ENCODE measurements at places on chromosomes 1 and 21.

DNA sequence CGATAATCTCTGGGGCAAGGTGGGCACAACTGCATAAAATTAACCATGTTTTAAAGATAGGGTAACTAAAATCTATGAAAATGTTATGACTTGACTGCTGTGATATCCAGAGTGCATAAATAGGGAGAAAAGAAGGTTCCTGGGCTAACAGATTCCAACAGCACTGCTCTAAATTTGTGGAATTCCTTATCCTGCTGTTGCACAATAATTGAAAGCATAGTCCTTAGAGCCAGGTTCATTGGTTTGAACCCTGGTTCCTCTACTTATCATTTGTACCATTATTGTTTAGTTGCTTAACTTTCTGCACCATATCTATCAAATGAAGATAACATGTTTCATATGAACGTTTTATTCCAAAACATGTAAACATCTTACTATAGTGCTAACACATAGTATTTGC, 219.0 kb downstream of the NUF2 start:
- DNase-seq, result no peak

- no peak for DNase-seq
These were observed 12.9 kb downstream of the PI4KB start for GRCh38 chr1:151314137-151314875.

- DNase-seq, result no peak
These were observed 3.1 kb downstream of the COQ8A start for GRCh38 chr1:226943156-226943555.

- DNase-seq, result no peak
These were observed 6.1 kb upstream of the SYTL1 start for GRCh38 chr1:27335506-27336422.

GRCh38 chr1:26038904-26039303, 7.0 kb downstream of the SLC30A2 start:
- no peak for DNase-seq

- DNase-seq, result no peak
These were observed 53.6 kb upstream of the ASB17 start for GRCh38 chr1:75985827-75986226.

- DNase-seq, result no peak
These were observed 60.3 kb downstream of the SLC45A1 start for GRCh38 chr1:8378178-8378577.

GRCh38 chr1:177732178-177732577, 237.7 kb downstream of the SEC16B start:
- no peak for DNase-seq

DNA sequence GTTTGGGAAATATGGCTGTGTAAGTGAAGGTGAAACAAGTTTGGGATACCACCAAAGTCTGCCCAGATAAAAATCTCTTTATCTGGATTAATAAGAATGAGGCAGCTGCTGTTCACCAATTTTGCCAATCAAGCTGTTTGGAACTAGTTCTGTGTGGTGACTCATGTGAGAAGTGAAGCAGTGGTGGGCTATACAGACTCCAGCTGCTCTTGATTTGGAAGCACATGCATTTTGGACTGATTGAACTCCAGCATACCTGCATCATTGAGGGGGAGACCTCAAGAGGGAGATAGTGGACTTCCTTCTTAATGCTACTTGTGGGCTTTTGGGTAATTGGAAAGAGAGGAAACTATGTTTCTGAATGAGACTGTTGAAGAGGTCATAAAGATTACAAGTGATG, 99.2 kb upstream of the B3GALT2 start:
- no peak for DNase-seq

GRCh38 chr1:8567146-8567545, 249.2 kb downstream of the SLC45A1 start:
- DNase-seq, result no peak

DNA sequence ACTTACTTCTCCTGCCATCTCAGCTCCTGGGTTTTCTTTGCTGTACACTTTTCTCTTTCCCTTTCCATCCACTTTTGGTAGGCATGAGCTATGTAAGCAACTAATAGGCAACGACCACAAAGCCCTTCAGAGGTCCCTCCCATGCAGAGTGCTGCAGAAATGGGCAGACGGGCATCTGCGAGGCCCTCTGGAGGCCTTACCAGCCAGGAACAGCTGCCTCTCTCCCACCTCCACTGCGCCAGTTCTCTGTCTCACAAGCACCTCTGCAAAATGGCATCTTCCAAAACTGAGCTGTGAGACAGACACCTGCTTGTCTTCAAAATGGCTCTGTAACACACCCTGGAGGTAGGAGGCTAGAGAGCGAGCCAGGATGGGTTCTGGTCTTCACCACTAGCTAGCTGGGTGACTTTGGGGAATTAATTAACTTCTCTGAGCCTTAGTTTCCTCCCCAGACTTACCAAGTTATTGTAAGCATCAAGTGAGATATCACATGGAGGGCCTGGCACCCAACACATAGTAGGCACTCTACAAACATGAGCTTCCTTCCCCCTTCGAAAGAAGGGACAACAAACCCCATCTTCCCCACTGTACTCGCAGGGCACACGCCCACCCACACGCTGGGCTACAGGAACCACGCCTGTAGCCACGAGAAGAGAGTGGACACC, 62.0 kb downstream of the BCAR3 start:
- no peak for DNase-seq

- DNase-seq, result no peak
These were observed 65.1 kb downstream of the CLSTN1 start for GRCh38 chr1:9758559-9759121.

- no peak for DNase-seq
These were observed 60.5 kb downstream of the SYT2 start for GRCh38 chr1:202649553-202650392.

DNA sequence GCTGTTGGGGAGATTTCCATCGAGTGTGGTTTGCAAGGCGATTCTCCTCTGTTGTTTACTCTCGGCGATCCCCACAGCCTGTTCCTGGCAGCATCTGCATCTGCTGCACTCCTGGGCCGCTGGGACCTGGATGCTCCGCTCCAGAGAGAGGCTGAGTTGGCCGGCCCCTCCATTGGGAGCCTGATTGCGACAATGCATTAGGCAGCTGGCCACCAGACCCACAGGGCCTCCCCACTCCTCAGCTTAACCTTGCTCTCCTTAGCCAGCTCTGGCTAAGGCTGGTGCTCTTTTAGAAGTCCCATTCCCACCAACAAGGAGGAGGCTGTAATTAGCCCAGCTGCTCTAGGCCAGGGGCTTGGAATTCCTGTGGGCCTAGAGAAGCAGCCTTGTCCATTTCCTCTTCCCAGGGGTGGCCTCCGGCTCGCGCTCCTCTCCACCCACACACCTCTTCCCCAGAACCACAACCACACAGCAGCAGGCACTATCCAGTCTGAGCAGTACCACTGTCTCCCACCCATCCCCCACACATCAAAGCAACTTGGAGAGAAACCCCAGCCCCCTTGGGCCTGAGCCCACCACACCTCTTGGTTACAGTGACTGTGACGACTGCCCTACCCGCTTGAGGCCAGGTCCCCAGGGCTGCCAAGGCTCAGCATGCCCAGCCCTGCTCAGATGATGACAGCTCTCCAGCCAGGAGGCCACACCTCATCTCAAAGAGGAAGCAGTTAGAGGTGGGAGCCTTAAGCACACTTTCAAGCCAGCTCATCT, 193.8 kb upstream of the EDN2 start:
- no peak for DNase-seq

Measured in T-helper 17 cell (primary cell).